Osteocyte (in vitro differentiated cells): ENCODE measurements at places on chromosomes 4 and X. TPM values are rescaled to one million over a fixed set of nuclear protein-coding genes. Genes with fewer than 3 reads are reported as not detected.

DNA sequence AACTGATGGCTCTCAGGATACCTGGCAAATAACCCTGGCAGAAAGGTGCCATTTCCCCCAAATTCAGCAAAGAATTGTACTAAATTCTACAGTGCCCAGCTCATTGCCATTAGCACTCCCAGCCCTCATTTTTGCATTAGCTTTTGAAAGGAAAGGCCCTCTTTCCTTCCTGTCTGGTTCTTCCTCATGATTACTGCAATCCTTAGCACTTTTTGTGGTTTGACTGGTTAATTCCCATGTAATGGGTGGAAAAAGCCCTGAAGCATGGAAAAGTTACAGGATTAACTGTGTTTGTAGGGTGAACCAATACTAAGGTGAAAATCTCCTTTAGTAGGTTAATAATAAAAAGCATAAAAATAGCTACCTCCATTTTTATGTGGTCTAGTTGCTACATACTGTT lies 139.5 kb downstream of the NPNT start:
- DNase-seq = no peak
- no peaks in the 10 kb centered on the region for H3K36me3 ChIP-seq
- H3K27me3 ChIP-seq = peaks cover 3% of the 10 kb centered on the region
- H3K4me1 ChIP-seq = no peaks in the 10 kb centered on the region

- H3K27me3 ChIP-seq = no peaks in the 10 kb centered on the region
- H3K4me3 ChIP-seq = no peak overlapping the region
- H3K36me3 ChIP-seq = no peaks in the 10 kb centered on the region
Observed at GRCh38 chr4:20831746-20832145, 131.5 kb downstream of the PACRGL start.

- H3K27ac ChIP-seq = no peak overlapping the region
- H3K4me3 ChIP-seq = no peak overlapping the region
- no peak for DNase-seq
Observed at GRCh38 chrX:28590396-28590795, 3.1 kb downstream of the IL1RAPL1 start.

DNA sequence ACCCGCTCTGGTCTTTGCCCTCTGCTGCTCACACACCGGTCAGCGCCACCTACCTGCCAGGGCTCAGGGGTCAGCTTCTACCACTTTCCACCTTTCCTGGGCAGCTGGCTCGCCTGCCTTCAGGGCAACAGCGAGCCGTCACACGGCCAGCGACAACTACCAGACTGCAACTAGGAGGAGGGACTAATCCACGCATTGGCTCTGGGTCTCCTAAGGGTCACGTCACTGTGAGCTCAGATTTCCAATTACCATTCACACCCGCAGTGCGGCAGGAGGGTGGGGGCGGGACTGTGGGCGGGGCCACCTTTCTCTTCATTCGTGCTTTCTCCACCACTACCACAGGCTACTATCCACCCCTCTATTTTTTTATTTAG lies at the start of gene BEX5:
Gene BEX5, minus strand, starts transcription at position 172 of the 374 bp plus-strand sequence. CDS start 1,712 bp downstream, outside the sequence.
- no peak within 1 kb of the TSS for H3K27ac ChIP-seq
- H3K36me3 ChIP-seq = no peaks in the 10 kb centered on the region
- no peaks in the 10 kb centered on the region for H3K27me3 ChIP-seq
- no peaks in the 10 kb centered on the region for H3K4me1 ChIP-seq
- H3K4me3 ChIP-seq = no peak within 1 kb of the TSS

AR gene
- 10.2 and 10.4 TPM in 2 replicates for total RNA-seq

CLOCK gene
- total RNA-seq = 20.4 and 21.4 TPM in 2 replicates

MSANTD1 gene
- total RNA-seq = 0.83 and 1.1 TPM in 2 replicates

ADH1B gene
- 5.7 and 8.8 TPM in 2 replicates for total RNA-seq
